ENCODE measurements at places on chromosomes 7 and 10.

DNA sequence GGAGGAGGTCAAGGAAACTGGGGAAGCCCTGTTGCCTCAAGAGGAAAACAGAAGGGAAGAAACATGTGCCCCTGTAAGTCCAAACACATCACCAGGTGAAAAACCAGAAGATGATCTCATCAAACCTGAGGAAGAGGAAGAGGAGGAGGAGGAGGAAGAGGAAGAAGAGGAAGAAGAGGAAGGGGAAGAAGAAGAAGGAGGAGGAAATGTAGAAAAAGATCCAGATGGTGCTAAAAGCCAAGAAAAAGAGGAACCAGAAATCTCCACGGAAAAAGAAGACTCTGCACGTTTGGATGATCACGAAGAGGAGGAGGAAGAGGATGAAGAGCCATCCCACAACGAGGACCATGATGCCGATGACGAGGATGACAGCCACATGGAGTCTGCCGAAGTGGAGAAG, 82.7 kb upstream of the SAMD8 start:
- no peak for DNase-seq

GRCh38 chr10:33227489-33227888, 107.0 kb downstream of the NRP1 start:
- DNase-seq: no peak

DNA sequence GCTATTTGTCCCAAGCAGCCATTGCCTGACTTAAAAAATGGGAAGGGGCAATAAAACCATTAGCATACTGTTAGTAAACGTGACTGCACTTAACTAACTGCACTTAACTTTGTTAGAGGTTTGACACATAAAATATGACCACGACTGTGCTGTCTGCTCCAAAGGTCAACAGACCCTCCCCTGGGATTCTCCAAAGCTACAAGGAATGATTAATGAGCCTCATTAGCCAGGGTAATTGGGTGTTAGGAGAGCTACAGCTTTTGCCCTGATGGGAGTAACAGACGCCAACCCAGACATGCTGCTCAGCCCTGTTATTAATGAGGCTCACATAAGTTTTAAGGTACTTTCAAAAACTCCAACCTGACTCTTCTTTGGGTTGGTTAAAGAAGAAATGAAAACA, 129.4 kb upstream of the PLPP4 start:
- DNase-seq: no peak

DNA sequence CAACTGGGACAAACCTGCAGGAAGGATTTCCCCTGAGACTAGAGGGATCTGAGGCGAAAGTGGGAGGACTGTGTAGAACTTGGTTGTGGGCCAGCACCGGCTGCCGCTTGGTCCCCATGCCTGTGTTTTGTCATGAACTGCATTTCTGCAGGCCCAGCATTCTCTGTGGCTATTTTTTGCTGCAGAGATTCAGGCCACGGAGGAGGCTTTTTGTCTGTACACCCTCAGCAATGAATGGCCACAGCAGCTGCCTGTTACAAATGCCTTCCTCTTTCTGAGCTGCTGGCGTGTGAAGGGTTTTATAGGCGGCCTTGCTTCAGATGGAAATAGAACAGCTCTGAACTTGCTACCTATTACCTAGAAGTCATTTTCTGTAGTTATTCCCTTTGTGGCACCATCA, 164.4 kb downstream of the SH2D4B start:
- DNase-seq: no peak

- DNase-seq: no peak
Measured at GRCh38 chr10:4195213-4195612, 410.2 kb upstream of the KLF6 start.

GRCh38 chr10:95363303-95363912, 72.6 kb upstream of the PDLIM1 start:
- peak; percentile 59 for DNase-seq

GRCh38 chr7:101521430-101521925, 107.6 kb downstream of the MYL10 start:
- no peak for DNase-seq

DNA sequence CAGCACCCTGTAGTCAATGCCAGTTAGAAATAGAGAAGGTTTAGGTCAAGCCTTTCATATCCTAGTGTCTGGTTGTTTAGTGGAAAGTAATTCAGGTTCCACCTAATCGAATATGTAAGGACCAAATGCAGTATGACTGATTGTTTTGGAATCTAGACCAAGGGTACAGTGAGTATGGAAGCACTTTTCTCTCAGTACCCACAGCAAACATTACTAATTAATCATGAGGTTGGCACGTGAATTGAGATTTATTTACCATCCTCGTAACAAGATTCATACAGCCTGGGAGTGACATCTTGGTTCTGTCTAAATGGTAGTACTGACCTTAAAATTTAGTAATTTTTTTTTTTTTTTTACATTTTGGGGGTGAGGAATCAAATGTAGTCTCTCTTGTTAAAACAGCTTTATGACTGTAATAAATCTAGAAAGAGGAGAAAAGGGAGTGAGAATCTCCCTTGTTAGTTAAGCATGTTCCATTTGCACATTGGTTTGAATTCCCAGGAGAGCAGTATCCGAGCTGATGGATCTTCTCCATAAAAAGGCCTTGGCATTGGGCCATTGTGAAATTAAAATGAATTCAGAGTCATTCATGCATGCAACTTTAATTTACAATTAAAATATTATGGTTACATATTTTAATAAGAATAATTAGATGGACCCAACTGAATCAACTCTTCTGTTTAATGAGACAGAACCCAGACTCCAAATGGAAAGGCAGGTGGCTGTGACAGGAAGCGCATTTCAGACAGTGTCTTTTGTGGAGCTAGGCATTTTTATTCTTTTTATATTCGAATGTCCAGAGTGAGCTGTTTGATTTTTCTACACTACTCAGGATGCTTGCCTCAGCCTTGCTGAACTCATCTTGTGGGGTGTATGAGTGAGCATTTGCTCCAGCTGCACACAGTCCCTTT, 57.6 kb downstream of the SNX10 start:
- no peak for DNase-seq

DNA sequence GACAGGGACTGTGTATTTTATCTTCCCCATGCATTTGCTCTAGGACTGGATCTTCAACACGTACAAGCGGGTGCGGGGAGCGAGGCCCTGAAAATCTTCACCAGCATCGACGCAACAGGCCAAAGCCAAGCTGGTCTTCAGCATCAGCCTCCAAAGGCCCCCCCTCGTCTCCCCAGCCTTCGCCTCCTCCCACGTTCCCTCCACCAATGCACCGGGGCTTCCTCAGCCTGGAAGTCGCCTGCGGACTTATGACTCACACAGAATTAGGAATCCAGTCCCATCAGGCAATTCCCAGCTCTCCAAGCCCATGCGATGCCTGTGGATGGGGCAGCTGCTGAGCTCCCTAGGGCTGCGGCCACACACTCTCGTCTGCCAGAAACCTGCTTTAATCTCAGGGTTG, 36.3 kb upstream of the RNF32 start:
- DNase-seq: peak; percentile 13

DNA sequence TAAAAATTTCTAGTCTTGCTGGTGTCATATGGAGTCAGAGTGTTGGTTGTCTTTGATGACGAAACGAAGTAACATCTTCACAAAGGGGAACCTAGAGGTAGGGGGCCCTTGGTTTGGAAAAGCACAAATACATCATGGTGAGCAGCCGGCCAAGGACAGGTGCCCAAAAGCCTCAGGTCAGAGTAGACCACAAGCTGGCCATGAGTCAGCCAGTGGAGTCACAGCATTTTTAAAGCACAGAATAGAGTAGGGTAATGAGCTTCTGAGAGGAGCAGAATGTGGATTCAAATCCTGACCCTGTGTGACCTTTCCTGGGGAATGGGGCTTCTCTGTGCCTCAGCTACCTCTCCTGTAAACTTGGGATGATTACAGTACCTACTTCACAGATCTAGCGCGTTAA, 5.3 kb downstream of the CAMK2B start:
- DNase-seq: no peak

GRCh38 chr7:55280031-55280454, 85.1 kb upstream of the LANCL2 start:
- peak; percentile 65 for DNase-seq
